Esophagus muscularis mucosa (tissue), 4 donors: ENCODE measurements at places on chromosomes 5 and 9.

- DNase-seq, result no peak
Measured at GRCh38 chr5:40690267-40690666, 10.6 kb downstream of the PTGER4 start.

- no peak for DNase-seq
Measured at GRCh38 chr5:122756264-122756911, 18.5 kb upstream of the SNX2 start.

DNA sequence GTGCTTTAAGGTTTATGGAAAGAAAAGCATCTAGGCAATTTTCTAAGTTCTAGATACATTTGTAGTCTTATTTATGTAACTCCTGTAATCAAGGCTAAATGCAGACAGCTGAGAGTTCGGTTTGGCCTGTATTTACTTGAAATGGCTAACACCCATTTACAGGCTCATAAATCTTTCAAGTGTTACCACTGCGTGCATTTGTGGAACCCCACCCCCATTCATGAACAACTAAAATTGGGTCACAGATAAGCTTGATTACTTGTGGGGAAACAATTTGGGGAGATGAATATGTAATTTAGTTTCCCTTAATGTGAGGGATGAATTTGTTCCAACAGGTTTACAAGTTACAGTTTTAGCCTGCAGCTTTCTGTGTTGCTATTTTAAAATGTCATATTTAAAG is 360.6 kb downstream of the ARRDC3 start:
- DNase-seq, result no peak

- DNase-seq, result no peak
Measured at GRCh38 chr9:38054653-38055052, 14.4 kb downstream of the SHB start.

- no peak for DNase-seq
Measured at GRCh38 chr5:179802207-179802883, 4.3 kb downstream of the MGAT4B start.

DNA sequence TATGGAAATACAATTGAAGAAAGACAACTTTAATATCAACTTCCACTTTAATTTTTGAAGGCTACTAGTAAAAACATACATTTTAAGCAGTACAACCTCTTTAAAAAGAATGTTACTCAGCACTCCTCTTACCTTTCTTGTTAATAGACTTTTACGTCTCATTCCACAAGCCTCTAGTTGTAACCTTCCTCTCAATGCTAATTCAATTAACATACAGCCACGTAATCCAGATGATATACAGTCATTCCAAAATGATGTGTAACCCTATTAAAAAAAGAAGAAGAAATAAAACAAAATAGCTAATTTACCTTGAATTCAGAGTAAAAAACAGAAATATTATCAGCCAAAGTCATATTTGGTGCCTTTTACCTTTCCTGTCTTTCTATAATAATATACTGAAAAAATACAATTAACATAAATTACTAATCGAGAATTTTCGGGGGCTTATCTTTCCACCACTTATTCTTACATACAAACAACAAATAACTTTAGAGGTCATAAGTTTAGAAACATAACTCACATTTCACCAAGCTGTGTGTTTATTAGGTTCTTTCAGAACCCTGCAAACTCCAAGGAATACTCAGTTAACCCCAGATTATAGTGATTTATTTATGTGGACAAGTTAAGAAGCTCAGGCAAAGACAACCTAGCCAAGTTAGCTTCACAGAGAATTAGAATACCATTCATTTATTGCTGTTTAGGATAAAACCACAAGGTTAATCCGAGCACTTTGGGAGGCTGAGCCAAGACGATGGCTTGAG is 30.3 kb downstream of the GOLPH3 start:
- DNase-seq, result no peak

GRCh38 chr5:81420039-81420667 is 26.2 kb upstream of the ACOT12 start:
- DNase-seq, result no peak
